ENCODE measurements at places on chromosomes 6 and 20. TPM values are rescaled to one million over a fixed set of nuclear protein-coding genes. Genes with fewer than 3 reads are reported as not detected.

The PRSS16 gene
- 4.4 TPM for total RNA-seq

DNA sequence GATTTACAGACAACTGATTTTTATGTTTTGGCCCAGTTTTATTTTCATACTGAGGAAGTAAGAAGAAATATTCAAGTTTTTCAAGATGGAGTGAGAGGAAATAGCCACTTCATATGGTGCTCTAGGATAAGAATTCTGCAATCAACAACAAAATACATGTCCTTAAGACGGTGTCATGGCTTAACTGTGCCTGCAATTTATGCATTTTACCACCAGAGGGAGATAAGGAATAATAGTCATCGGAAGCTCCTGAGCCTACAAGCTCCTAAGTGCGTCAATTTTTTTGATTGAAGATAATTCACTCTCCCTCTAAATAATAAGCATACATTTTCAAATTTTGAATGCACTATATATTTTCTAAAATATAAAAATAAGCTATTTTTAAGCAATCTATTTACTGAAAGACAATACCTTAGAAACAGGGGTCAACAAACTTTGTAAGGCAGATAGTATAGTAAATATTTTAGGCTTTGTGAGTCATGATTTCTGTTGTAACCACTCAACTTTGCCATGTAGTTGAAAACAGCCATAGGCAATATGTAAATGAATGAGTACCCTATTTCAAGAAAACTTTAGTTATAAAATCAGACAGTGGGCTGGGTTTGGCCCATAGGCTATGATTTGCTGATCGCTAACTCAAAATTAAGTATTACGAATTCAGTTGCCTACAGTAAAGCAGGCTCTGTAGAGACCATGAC, 230.9 kb upstream of the DTNBP1 start:
- DNase-seq: peak; percentile 28

The TCF15 gene
- 0.86 TPM for total RNA-seq

GRCh38 chr20:61090541-61090940, 161.5 kb upstream of the CDH4 start:
- DNase-seq: no peak

DNA sequence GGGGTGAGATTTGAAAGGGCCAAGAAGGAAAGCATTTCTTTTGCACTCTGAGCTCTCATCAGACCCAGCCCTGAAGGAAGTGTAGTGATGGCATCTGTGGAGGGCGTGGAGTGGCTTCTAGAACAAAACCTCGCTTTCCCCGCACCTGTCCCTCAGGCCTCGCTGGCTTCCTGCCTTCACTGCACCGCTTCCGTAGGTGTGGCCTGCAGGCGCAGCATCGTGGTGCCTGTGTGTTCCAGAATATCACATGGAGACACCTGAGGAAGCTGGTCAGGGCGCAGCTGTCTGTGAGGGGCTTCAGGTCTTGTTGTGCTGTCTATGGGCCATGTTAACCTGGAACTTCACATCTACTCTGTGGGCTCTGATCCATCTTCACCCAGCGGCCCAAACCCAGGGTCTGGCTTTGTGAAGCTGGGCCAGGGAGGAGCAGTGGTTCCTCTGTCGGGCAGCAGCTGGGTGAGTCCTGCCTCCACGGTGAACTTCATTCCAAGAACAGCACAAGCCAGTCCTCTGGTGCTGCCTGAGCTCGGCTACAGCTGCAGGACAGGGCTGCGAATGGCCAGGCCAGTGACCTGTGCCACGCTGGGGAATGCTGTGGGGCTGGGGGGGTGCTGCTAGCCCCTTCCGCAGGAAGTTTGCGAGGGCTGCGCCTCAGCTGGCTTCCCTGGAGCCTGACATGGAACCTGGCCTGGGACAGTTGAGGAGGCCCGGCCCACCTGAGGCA, 40.9 kb downstream of the DSTN start:
- no peak for DNase-seq

- DNase-seq: peak; percentile 34
Measured at GRCh38 chr20:10935658-10936402, 262.0 kb upstream of the JAG1 start.

The MYCT1 gene
- not detected for total RNA-seq

- no peak for DNase-seq
Measured at GRCh38 chr6:36853325-36853724, 14.1 kb upstream of the CPNE5 start.

The RHAG gene
- total RNA-seq: not detected

- DNase-seq: no peak
Measured at GRCh38 chr6:142381845-142382378, 80.1 kb downstream of the ADGRG6 start.

GRCh38 chr6:99378636-99379035, 15.4 kb downstream of the COQ3 start:
- DNase-seq: no peak

- no peak for DNase-seq
Measured at GRCh38 chr6:142966294-142966693, 21.3 kb upstream of the HIVEP2 start.

The TREM1 gene
- total RNA-seq: not detected

DNA sequence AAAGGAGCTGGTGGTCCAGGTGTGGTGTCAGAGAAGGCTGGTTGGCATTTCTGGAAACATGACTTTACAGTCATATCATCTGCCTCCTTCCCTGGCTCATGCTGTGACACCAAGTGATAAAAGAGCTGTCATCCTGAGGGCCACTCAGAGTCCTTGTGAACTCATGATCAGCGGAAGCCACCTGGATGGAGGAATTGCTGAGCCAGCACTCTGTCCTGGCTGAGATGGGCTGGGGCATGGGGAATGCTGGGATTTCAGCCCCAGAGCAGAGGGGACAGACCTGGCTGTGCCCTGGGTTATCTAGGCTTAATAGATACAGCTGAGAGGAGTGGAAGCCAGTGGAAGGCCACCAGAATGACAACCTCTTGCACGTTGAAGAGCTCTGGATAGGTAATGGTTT, 214.3 kb downstream of the DHX35 start:
- DNase-seq: no peak

The FAXC gene
- total RNA-seq: 0.14 TPM

DNA sequence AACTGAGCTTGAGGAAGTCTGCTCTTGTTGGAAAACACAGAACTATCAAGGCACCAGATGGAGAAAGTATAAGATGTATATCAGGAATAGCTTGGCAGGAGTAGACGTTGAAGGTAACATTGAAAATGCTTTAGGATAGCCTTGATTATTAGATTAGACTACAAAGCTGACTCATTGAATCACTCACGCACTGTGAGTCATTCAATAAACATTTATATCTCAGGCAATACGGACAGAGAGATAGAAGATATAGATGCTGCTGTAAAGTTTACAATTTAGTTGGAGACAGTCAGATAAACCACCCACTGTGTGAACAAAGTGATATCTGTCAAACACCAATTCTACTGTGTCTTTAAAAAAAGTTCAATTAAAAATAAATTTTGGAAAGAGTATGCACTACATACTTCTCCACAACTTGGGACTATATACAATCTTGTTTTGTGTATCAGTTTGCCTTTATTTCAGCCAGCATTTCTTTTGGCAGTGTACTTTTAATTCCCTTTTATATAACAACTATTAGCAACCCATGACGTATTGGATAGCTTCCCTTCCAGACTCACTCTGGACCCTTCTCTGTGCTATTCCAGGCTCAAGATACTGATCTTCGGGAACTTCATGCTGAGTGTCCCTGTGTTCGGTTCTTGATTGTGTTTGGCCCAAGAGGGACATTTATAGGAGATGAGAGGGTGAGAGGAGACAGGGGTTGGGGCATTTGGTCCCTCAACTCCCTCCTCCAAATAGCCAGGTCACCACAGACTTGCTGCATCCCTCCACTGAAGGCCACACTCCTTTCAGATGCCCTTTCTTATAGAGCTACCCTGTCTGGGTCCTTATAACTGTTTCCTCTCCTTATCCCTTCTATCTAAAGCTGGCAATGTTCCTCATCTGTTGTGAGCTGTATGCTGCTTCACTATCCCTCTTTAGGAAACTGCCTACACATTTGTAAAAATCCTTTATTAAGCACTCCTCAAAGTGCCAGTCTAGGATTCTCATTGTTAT, 176.6 kb upstream of the PTPRK start:
- no peak for DNase-seq

GRCh38 chr6:142913036-142913510, 31.9 kb downstream of the HIVEP2 start:
- DNase-seq: no peak

- DNase-seq: no peak
Measured at GRCh38 chr20:20201639-20202038, 149.3 kb downstream of the CFAP61 start.

- DNase-seq: no peak
Measured at GRCh38 chr20:6708010-6708409, 59.5 kb upstream of the BMP2 start.

The NFATC2 gene
- total RNA-seq: 9.2 TPM

DNA sequence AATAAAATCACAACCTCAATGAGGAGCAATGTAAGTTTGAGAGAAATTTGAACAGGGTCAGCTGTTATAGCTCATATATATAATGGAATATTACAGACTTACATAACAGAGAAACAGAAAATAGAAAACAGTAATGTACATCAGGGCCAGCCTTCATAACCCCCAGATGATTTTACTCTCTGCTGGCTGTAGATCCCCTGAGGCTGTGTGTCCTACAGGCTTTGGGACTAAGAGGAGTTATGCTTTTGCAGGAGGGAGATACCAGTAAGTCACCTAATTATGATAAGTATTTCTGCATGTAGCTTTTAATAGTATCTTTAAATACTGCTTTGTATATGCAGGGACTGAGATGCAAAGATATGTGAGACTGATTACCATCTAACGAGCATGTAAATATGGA, 105.8 kb upstream of the ASCC3 start:
- no peak for DNase-seq

DNA sequence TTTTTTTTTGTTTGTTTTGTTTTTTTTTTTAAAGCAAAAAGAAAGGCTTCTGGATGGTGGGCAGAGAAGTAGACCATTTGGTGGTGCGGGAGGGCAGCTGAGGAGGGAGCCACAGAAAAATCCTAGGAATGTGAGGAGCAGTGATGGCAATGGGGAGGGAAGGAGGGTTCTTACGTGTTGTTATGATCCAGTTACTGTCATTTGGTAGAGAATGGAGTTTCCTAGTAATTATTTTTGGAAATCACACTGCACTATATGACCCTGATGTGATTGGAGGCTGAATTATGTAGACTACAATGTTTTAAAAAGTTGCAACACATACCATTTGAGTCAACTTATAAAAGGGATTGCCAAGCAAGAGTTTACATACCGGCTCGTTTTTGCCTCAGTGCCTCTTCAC, 22.1 kb downstream of the ADGRF5 start:
- DNase-seq: peak; percentile 13

The TRIM40 gene
- not detected for total RNA-seq

The SPATA25 gene
- total RNA-seq: 42.8 TPM

DNA sequence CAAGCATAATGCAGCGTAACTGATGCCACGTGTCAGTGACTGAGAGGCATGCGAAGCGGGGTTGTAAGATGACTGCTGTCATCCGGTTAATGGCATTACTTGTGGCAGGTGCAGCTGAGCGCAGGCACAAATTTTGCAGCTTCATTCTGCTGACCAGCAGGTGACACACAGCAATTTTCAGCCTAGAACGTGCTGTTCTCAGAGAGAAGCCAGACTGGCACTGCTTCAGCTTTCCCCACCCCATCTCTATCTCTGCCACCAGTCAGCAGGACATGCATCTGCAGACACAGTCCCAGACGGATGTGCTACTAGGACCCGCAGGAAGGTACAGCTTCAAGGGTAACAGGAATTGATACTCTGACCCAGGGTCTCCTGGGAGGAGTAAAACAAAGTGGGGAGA, 221.8 kb downstream of the KIF16B start:
- DNase-seq: no peak

The PRRT1 gene
- 0.78 TPM for total RNA-seq

- no peak for DNase-seq
Measured at GRCh38 chr20:63651942-63652191, 1.4 kb downstream of the STMN3 start.

DNA sequence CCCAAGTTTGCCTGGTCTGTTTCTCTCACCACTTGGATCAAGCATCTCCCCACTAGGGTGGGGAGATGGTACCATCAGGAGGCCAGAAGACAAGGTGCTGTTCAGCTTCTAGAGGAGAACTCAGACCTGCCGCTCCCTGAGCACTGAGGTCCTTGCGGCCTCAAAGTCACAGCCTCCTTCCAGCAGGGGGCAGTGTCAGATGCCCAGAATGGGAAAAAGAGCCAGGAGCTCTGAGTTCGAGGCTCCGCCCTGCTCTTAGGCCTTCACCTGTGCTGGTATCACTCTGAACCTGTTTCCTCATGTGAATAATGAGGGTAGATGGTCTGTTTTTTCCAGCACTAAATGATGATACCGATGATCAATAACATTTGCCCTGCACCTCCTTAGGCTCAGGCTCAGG, 68.7 kb downstream of the TOX2 start:
- no peak for DNase-seq

The PREX1 gene
- 15.3 TPM for total RNA-seq

DNA sequence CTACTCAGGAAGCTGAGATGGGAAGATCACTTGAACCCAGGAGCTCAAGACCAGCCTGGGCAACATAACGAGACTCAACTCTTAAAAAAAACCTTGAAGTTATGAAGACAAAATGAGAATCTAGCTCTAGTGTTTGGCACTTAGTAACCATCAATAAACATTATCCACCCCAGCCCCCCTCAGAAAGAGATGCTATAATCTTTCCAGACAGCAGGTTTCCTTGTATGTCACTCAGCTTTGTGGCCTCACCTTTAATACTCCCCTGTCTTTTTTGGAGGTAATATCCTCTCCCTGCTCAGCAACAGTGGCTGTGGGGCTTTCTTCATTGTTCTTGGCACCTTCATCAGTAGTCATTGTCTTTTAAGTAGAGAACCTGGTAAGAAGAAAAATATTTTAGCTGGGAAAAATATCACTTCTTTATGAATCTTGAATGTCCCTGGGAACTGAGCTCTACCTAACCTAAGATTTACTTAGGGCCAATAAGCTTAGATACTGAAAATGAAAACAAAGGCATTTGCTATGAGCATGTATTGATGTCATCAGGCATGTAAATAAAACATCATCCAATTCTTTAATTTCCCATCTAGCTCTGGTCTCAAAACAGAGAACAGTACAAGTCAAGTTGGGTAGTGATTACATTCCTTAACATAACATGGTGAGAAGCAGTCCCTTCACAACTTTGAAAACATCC, 46.1 kb downstream of the FKBP5 start:
- DNase-seq: no peak

The NHSL1 gene
- 8.4 TPM for total RNA-seq

- DNase-seq: peak; percentile 66
Measured at GRCh38 chr6:39166189-39166911, 51.4 kb upstream of the SAYSD1 start.

The SSTR4 gene
- not detected for total RNA-seq

GRCh38 chr20:5678777-5679176, 71.4 kb upstream of the SHLD1 start:
- DNase-seq: no peak

The ZNF76 gene
- 26.3 TPM for total RNA-seq

The SEMG2 gene
- total RNA-seq: not detected

GRCh38 chr6:11092668-11093375, 812 bp upstream of the SMIM13 start:
- DNase-seq: peak; percentile 36

The OLIG3 gene
- not detected for total RNA-seq

GRCh38 chr6:32432050-32432450, 7.6 kb upstream of the HLA-DRA start:
- peak; percentile 58 for DNase-seq

The SRC gene
- total RNA-seq: 26.5 TPM

GRCh38 chr6:21457647-21458046, 135.9 kb upstream of the SOX4 start:
- no peak for DNase-seq

The OOEP gene
- not detected for total RNA-seq
